ENCODE measurements at places on chromosomes 5 and 9.

GRCh38 chr5:120446068-120446492 is 18.0 kb upstream of the PRR16 start:
- DNase-seq, result no peak

GRCh38 chr9:33080534-33080933 is 4.1 kb upstream of the SMU1 start:
- no peak for DNase-seq

DNA sequence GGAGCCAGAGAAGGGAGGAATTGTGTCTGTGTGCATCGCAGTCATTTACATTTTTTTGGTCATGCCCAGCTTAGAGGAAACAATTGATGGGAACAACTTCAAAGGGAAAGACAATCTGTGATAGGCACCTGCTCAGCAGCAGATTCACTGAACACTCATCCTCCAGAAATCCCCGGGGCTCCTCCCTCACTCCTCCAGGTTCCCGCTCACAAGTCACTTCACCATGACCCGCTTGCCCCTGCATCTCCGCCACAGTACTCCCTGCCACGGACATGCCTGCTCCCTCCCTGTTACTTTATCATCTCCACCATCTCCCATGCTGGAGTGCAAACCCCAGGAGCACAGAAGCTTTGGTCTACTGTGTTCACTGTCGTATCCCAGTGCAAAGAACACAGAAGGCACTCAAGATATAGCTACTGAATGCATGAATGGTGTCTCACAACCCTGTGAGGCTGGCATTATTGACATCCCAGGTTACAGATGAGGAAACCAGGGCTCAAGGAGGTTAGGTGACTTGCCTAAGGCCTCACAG is 16.2 kb downstream of the LHX6 start:
- no peak for DNase-seq

GRCh38 chr5:158135682-158136179 is 276.8 kb upstream of the CLINT1 start:
- peak; percentile 29 for DNase-seq

GRCh38 chr5:178120607-178121357 is 7.5 kb downstream of the N4BP3 start:
- no peak for DNase-seq

DNA sequence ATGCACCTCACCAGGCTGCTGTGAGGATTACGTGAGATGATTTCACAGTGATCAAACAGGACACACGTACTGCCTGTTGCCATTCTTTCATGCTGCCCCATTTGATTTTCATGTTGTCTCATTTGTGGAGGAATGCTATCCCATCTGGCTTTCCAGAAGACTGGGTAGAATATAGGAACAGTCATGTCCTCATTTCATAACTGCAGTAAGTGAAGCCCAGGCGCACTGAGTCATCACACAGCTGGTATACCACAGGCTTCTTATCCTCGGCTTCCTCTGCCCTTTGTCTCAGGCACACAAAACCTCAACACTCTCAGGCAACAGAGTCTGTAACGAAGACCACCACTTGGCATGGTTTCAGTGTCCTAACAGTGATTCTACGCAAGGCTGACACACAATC is 62.3 kb downstream of the LHFPL2 start:
- no peak for DNase-seq

DNA sequence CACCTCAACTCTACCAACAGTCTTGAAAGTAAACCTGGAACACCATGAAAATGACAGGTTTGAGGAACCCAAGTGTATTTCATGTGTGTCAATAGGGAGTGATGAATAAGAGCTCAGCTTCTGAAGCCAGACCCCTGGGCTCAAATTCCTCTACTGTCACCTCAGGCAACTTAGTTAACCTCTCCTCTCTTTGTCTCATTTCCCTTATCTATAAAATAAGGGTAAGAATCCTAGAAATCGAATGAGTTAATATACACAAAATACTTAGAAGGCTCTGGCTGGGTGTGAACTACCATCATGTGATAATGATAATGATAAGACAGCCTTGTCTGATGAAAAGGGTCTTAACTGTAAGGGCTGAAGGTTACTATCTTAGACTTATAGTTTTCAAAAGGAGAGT is 66.3 kb downstream of the PIP5K1B start:
- no peak for DNase-seq

- DNase-seq, result no peak
These were observed 5.9 kb downstream of the DPYSL3 start for GRCh38 chr5:147504011-147504410.

- no peak for DNase-seq
These were observed 12.6 kb downstream of the UNC5A start for GRCh38 chr5:176822793-176823481.

- DNase-seq, result no peak
These were observed 23.2 kb downstream of the DOCK8 start for GRCh38 chr9:237858-238345.

DNA sequence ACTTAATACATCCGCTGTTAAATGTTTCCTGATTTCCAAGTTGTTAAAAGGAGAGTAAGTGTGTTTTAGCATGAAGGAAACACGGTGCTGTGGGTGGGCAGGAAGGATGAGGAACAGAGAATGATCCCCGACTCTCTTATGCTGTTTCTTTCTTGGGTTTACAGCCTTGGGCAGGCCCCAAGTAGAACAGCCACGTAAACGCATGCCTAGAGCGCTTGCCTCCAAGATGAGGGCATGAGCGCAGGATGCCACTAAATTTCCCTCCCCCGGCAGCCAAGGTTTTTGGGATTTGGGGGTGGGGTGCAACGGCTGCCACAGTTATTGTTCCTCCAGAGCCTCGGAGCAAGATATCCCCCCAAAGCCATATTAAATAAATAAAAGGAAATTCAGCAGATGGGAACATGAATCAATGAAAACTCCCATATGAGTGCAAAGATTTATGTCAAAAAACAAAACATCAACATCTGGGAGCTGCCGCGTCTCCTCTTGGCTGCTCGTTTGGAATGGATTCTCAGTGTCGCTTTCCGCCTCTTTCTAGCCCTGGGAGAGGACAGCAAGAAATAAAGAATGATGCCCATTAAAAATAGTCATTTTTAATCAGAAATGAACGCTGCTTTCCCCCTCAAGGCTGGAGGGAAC is 10.0 kb upstream of the DELE1 start:
- no peak for DNase-seq

DNA sequence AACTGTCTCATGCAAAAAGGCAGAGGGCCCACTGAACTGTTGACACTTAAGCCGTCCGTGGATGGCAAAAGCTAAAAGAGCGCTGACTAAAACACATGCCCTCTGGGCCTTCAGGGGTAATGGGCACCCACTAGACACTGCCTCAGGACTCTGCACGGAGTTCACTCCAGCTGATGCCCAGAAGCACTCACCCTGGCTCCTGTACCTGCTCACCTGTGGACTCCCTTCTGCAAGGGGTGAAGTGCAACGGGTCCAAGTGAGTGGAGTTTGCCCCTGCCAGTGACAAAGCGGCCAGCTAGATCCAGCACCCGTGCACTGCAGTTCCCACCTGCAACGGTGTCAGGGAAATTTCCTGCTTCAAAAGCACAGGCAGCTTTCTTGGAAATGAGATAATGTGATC is 50.2 kb downstream of the SLC1A1 start:
- DNase-seq, result no peak

DNA sequence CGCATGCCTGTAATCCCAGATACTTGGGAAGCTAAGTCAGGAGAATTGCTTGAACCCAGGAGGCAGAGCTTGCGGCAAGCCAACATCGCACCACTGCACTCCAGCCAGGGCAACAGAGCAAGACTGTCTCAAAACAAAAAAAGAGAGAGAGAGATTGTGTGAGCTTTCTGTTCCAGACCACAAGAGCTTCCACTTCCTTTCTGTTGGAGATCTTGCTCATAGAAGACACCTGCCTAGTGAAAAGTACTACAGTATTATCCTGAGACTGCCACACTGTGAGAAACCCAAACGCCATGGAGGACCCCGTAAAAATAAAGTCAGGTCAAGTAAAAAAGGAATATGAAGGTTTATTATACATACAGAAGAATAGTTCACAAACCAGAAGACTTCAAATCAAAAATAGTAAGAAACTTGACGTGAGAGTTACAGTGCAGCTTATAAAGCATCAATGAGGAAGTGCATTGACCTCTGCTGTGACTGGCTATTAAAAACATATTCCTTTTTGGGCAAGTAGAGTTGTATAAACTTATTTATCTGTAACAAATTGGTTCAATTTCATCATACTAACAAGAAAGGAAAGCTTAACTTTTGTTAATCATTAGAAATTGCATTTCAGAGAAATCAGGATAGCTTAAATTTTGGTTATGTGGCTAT is 4.3 kb upstream of the EMB start:
- no peak for DNase-seq

GRCh38 chr5:154010660-154011059 is 28.1 kb downstream of the FAM114A2 start:
- no peak for DNase-seq

GRCh38 chr9:137464291-137464999 is 5.3 kb upstream of the NSMF start:
- no peak for DNase-seq

DNA sequence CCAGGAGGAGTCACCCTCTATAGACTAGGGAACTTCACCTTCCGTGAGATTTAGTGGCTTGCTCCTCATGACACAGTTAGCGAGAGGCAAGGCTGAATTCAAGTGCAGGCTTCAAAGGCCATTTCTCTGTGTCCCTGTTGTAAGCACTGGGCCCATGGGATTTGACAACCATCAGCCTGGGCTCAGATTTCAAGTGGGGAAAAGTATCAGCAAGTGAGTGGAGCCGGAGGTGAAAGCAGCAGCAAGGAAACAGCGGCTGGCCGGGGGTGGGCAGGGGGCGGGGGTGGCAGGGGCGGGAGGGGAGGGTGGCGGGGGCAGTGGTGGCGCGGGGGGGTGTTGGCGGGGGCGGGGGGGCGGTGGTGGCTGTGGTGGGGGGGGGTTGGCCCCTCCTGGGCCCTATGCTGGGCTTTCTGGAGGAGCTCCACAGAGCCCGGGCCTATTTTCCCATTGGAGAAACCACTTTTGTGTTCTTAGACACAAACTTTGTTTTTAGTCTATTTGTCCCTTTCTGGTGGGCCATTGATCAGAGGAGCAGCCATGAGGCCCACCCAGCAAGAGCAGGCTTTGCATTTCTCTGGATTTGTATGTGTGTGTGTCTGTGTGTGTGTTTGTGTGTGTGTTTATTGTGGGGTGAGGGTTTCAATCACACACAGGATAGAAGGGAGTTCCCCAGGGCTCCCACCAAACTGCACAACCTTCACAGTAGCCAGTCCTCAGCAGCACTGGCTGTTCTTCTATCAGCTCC is 165.4 kb upstream of the RAI14 start:
- peak; percentile 74 for DNase-seq

DNA sequence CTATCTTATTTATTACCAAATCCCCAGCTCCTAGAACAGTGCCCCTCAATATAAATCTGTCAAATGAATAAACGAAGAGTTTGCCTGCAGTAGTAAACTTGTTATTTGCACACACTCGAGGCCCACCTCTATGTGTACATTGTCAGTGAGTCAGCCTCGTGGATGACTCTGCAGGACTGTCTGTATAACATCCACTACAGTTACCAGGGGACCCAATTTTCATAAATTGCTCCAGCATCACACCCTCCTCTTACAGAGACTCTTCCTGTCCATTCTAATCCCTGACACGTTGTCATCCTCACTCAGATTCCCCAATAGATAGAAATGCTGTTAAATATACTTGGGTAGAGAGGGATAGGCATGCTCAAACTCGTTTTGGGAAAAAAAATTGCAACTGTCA is 478.5 kb downstream of the RAB3C start:
- no peak for DNase-seq

DNA sequence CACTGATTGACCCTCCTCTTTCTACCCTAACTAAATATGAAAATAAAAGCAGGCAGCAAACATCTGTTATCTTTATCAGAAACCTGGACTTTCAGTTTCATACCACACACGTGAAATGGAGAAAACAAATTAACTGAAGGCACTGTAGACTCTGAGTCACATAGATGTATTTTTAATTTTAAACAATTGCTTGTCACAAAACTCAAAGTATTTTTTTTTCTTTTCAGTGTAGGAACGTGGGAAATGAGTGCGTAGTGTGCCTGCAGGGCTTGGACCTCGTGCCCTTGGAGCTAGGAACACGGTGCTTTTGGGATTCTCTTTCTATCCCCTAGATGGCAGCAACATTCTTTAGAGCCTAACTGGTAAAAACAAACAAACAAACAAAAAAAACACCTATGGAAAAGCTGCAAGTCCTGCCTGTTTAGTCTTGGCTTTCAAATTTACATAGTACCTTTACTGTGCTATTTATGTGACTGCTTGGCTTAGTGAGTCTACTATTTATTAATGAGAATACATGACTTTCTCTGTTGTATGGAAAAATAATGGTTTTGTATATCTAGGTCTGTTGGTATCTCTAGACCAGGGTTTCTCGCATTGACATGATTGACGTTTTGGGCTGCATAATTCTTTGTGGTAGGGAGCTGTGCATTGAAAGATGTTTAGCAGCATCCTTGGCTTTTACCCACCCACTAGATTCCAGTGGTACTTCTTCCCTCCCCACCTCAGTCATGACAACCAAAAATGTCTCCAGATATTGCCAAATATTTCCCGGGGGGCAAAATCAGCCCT is 16.8 kb upstream of the ACTBL2 start:
- no peak for DNase-seq

GRCh38 chr9:97840521-97840920 is 12.5 kb upstream of the FOXE1 start:
- no peak for DNase-seq

- DNase-seq, result no peak
These were observed 120.1 kb upstream of the IL12B start for GRCh38 chr5:159450417-159450816.

GRCh38 chr9:2963307-2963706 is 119.4 kb upstream of the PUM3 start:
- DNase-seq, result no peak

DNA sequence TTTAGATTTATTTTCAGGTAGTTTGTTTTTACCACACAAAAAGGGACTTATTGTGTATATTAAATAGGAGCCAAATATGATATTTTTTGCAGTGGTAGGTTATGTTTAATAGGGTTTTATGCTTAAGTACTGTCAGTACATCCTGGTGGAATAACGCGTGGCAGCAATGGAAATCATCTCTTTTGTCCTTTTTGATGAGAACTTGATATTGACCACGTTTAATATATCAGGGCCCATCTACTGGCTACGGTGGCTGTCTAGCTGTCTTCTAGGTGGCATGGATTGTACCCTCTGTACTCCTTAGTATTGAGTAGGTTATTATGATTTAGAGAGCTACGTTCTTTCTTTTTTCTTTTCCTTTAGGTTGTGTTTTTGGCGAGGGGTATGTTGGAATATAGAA is 2.6 kb downstream of the BASP1 start:
- no peak for DNase-seq

GRCh38 chr5:118522626-118523025 is 465.7 kb downstream of the DTWD2 start:
- DNase-seq, result no peak
